ENCODE measurements at places on chromosomes 4 and X.
A peak's percentile ranks its signal among the peaks of the same experiment; 100 is the strongest.

DNA sequence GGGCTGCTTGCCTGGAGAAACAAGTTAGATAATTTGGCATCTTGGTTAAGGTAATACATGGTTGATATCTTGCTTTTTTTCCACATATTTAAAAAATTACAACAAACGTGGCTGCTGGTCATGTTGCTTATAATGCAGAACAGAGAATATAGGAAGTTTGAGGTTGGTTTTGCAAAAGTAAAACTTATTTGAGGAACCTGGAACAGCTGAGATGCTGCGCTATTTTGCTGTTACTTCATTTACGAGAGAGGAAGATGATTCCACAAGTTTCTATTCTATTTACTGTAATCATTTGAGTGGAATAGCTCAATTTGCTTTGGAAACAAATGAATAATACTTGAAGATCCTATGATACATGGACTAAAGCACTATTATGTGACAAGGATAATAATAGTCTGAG, 118.9 kb downstream of the TMA16 start:
- DNase-seq: no peak

DNA sequence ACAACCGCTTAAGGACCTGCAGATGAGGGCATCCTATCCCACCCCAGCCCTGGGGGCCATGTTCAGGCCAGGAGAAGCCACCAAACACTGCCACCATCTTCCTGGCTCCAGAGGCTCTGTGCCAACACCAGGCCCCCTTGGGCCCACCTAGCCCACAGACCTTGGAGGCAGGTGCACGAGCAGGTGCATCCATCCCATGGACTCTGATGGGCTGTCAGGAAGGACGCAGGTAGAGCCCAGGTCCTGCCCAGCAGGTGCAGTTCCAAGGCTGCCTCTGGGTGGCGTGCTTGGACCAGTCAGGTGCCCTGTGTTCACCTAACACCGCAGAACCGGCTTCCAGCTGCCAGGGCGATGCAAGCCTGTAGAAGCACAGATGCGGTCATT, 22.8 kb upstream of the PDE6B start:
- DNase-seq: peak; percentile 42

DNA sequence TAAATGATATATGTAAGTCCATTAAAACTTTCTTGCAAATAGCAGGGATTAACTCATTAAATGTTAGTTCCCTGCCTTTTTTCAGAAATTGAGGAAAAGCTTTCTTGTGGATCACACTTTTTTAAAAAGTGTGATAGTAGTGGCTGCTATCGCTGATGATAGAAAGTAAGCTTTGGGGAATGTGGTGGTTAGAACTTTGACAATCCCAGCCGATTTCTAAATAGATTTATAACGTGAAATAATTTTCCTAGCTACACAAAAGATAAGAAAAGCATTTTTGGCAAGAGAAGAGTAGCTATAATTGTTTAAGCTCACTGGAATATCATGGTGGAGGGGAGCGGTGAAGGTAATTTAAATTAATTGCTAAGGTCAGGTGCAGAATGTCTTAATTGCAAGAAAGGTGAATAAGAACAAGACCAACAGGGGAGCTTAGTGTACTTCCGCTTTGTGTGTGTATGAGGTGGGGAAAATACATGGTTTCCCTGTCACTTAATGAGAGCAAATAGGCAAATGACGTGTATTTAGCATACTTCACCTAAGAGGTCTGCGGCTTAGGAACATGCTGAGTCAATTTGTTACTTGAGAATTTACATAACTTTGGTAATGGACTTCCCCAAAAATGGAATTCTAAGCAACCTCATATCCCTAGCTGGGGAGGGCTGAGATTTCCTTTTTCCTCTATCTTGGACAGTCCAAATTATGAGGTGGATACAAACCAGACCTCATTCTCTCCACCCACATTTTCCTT, 11.7 kb upstream of the IL21 start:
- DNase-seq: peak; percentile 86

DNA sequence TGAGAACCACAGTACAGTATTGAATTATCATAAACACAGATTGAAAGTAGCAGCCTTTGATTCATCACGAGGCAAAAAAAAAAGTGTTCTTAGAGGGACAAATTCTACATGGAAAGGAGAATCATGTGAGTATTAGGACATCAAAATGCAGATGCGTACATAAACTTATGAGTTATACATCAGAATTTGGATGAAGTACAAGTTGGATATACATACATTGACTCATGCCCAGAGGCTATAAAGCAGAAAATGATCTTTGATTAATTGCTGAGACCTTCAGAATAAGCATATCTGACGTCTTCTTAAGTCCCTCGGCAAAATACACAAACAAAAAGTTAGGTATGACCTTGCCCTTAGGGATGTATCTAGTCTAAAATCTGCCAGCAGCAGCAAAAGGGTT, 206.4 kb downstream of the LDB2 start:
- no peak for DNase-seq

DNA sequence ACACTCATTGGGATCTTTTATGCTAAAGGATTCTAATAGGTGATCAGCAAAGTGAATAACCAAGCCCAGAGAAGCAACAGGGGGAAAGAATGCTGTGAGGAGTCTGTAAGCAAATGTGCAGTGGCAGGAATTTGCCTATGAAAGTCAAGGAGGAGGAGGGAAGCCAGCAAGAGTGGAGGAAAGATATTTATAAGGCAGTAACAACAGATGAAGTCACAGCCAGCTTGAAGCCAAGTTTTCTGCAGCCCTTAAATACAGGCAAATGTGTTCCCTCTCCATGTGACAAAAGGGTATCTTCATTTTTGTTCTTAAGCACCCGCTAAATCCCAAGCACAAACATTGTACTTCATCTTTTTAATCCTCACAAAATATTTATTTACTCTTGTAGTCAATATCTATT, 275.0 kb upstream of the CLNK start:
- DNase-seq: no peak

DNA sequence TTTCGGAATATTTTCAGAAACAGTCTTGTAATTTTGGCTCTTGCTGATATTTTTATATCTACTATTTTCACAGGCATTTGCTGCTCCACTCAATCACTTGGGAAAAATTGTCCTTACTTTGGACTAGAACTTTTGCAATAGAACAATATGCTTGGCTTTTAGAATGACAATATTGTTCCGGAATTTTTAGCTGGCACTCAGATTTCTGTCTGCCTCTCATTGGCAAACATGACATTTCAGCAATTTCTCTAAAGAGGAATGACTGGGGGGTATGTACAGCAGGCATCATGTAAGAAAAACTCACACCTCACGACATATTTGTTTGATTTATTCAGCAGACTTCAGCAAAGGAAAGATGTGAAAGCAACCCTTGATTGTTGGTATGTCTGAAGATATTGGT, 243.6 kb upstream of the GPRIN3 start:
- no peak for DNase-seq

- no peak for DNase-seq
These were observed 148.8 kb upstream of the STK26 start for GRCh38 chrX:131874300-131874699.

GRCh38 chr4:97370568-97370967, 772.7 kb downstream of the STPG2 start:
- DNase-seq: no peak

DNA sequence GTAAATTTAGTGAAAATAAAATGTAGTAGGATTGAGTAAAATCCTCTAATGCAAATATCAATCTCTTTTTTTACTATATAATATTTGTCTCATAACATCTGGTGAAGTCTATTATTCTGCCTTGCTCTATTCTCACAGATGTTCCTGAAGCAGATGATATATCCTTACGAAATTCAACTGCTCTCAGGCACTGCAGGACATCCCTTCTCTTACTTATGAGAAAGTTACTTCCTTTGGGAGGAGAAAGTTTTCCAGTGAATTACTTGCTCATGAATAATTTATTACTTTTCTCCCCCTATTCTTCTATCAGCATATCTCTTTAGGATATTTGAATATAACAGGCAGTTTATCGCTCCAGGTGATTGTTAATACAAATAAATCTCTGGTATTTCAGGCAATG, 75.6 kb upstream of the AGA start:
- no peak for DNase-seq

GRCh38 chr4:144627663-144628076, 18.3 kb upstream of the HHIP start:
- DNase-seq: no peak

DNA sequence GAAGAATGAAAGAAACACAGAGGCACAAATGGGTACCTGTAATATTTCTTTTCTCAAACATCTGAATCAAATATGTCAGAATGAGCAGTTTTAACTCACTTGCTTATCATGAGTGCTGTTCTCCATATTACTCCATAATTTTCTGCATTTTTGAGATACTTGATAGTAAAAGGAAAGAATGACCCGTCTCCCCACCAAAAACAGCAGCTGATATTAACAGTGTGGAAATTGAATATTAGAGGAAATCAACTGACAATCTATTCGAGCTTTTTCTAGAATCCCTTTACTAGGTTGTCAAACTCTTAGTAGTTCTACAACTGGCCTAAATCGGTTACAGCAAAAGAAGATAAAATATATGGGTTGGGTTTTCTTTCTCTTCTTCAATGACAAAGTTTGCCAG, 49.9 kb upstream of the HELT start:
- no peak for DNase-seq

GRCh38 chr4:114386637-114387233, 211.9 kb upstream of the UGT8 start:
- DNase-seq: peak; percentile 12

DNA sequence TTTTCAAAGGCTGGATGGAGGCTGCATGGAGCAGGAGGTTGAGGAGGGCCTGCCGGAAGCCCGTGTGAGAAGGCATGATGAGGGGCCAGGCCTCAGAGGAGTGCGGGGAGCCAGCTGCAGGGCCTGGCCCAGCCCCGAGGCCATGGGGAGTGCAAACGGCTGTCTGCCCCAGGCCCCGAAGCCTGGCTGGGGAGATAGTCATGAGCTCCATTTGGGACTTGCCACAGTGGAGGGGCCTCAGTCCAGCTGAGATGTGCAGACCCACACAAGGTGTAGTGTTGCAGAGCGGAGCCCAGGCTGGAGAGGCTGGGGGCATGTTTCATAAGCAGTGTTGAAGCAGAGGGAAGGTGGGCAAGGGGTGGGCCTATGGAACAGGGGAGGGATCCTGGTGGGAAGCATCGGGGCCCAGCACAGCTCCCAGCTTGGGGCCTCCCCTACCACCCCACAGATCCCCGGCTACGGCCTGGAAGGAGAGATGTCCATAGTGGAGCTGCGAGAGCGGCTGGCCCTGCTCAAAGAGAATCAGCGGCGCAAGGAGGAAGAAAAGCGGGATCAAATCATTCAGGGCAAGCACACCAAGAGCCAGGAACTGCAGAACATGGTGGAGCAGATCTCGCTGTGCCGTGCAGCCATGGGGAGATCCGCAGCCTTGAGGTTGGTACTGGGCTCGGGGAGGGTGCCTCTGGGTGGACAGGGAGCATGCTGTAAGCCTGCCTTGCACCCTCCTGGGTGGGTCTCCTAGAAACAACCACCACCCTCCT, 9.1 kb upstream of the RNF4 start:
- DNase-seq: no peak

GRCh38 chr4:76377911-76378310, 43.0 kb downstream of the CCDC158 start:
- DNase-seq: peak; percentile 37

DNA sequence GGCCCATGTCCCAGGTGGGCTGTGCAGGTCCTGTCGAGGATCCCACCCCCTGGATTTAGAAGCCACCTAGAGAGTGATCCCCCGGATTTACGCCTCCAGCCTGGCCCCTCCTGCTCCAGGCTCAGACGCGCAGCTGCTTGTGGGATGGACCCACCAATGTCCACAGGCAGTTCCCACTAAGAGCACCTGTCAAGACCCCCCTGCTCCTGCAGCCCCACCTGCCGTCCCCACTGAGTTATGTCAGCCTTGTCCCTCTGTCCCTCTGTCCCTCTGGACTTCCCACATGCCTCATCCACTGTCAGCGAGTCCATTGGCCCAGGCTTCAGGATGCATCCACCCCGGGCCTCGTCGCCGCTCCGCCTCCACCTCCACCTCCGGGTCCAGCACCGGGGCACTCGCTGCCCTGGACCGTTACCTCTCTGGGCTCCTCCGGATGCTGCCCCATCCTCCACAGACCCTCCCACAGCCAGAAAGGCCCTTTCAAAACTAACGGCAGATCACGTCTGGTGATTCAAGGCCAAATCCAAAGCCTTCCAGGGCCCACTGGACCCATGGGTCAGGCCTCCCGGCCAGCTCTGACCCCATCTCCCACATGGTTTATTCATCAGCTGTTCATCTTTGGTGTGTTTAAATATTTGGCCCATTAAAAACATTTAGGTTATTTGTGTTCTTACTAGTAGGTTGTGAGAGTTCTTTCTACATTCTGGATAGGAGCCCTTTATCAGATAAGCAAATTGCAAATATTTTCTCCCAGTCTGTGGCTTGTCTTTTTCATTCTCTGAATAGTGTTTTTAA, 28.3 kb downstream of the HTRA3 start:
- no peak for DNase-seq

- DNase-seq: no peak
These were observed 80.2 kb upstream of the PLAC1 start for GRCh38 chrX:134738445-134738844.

GRCh38 chrX:41923211-41923977, at the start of gene CASK:
Gene CASK (minus strand): TSS chrX:41923554. CDS start chrX:41922988, 566 bp downstream.
- peak; percentile 91 for DNase-seq

- no peak for DNase-seq
These were observed 2.6 kb downstream of the INTS6L start for GRCh38 chrX:135522878-135523693.

DNA sequence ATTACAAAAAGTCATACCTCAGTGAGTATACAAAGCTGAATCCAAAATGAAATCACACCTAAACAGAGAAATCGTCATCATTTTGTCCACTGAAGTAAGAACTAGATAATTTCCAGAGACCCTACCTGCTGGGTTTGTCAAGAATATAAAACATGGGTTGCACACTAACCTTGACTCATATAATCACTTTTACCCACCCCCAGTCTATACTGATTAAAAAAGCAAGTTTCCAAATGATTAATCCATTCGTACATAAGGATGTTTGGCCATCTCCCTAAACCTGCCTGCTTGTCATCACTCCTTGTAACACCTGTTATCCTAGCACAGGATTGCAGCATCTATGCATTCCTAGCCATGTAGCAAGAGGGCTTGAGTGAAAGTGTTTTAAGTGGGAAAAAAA, 4.7 kb downstream of the RAP2C start:
- DNase-seq: peak; percentile 61

GRCh38 chr4:70280567-70280966, 38.2 kb downstream of the CSN3 start:
- DNase-seq: no peak

DNA sequence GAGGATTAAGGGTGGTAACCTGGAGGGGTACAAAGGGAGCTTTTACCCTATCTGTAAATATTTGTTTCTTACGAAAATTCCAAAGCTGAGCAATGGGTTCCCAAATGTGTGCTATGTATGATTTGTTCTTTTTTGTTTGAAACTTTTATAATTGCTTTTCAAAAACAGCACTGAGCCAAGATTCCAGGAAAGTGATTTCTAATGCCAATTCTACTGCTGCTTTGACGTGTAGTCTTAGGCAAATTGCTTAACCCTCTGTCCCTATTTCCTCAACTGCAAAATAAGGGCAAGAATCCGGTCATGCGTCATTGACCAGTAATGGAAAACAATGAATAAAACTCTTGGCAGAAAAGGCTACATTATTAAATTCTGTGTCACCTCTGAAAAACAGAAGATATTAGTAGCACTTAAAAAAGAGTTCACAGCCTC, 454.7 kb downstream of the IL15 start:
- no peak for DNase-seq
